ENCODE measurements at places on chromosomes 4 and X.

DNA sequence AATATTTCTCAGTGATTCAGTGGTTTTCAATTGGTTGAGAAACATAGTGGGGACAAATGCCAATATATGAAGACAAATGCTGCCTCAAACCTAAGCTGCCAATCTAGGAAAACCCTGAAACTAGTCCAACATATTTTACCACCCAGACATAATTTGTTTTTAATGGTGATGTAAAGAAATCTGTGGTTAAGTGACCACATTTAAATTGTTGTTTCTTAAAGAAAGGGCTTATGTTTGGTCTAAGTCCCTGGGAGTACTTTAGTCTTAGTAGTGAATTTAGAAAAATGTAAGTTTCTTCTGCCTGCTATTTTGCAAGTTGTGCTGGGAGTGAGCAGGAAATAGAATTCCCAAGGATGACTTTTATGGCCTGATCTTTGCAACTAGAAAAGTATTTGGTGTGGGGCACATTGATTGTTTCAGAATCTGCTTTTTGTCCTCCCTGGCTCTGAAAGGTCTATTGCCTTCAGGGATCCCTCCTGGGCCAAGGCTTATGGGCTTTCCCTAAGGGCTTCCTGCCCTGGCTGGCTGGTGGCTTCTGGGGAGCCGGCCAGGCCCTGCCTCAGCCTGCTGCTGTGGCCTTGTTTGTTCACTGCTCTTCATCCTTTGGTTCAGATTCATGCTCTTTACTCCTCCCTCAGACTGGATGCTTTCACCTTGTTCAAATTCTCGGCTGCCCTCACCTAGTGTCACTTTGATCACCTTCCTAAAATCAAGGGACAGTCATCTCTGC lies 169.8 kb upstream of the JADE1 start:
- no peak for DNase-seq

DNA sequence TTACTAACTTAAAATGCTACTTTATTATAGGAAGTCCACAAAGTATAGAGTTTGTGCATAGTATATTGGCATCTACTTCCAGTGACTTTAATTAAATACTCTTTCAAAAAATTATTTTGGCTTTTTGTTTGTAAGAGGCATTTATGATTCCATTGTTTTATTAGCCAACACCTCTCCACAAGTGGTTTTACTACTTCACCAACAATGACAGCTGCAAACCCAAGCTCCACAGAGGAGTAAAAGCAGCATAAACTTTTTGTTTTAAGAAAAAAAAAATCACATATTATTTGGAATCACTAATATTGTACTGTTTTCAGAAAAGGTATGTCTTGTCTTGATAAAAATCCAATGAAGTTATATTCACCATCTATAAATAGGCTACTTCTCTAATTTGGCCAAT lies 88.5 kb downstream of the FIP1L1 start:
- DNase-seq = no peak

DNA sequence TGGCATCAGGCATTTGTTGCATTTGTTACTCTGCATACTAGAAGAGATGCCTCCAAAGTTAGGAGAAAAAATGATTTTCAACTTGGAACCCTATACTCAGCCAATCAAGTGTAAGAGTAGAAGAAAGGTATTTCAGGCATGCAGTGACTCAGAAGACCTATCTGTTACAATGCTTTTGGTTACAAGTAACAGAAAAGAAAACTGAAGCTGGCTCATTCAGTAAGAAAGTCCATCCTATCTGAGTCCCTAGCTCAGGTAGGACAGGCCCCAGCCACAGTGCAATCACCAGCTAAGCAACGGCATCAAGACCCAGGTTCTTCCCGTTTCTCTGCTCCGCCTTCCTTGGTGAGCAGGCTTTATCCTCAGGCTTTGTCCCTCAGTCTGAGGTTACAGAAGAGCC lies 23.3 kb downstream of the MECP2 start:
- no peak for DNase-seq

GRCh38 chrX:155757046-155757759 lies 123.9 kb upstream of the VAMP7 start:
- no peak for DNase-seq

GRCh38 chrX:40120838-40121580 lies 23.3 kb upstream of the BCOR start:
- no peak for DNase-seq
